ENCODE measurements at places on chromosomes 4 and X. TPM values are rescaled to one million over a fixed set of nuclear protein-coding genes. Genes with fewer than 3 reads are reported as not detected.
A peak's percentile ranks its signal among the peaks of the same experiment; 100 is the strongest.

PCDH19 gene
- 0.64 TPM for total RNA-seq

AWAT1 gene
- not detected for total RNA-seq

RNF175 gene
- not detected for total RNA-seq

PPARGC1A gene
- 2.4 TPM for total RNA-seq

MID1IP1 gene
- 37.5 TPM for total RNA-seq

RAB9B gene
- 0.74 TPM for total RNA-seq

ARHGAP6 gene
- 0.14 TPM for total RNA-seq

SSX5 gene
- not detected for total RNA-seq

RAB33A gene
- total RNA-seq, result not detected

USP26 gene
- not detected for total RNA-seq

RTL5 gene
- total RNA-seq, result 0.90 TPM

PCDH7 gene
- total RNA-seq, result 38.8 TPM

XAGE1A gene
- not detected for total RNA-seq

RPA4 gene
- not detected for total RNA-seq

UNC5C gene
- 9.1 TPM for total RNA-seq

NPY5R gene
- total RNA-seq, result not detected

SLC7A11 gene
- total RNA-seq, result 181 TPM

FGFBP2 gene
- total RNA-seq, result 0.27 TPM

GRCh38 chr4:137156054-137156453 is 376.2 kb downstream of the PCDH18 start:
- no peak for DNase-seq

- DNase-seq, result peak; percentile 63
These were observed 104.4 kb upstream of the RAB40AL start for GRCh38 chrX:102832661-102833060.

GRCh38 chr4:71133491-71133890 is 140.0 kb downstream of the DCK start:
- peak; percentile 23 for DNase-seq

- DNase-seq, result peak; percentile 52
These were observed 136.9 kb downstream of the ASMT start for GRCh38 chrX:1751781-1752180.

DNA sequence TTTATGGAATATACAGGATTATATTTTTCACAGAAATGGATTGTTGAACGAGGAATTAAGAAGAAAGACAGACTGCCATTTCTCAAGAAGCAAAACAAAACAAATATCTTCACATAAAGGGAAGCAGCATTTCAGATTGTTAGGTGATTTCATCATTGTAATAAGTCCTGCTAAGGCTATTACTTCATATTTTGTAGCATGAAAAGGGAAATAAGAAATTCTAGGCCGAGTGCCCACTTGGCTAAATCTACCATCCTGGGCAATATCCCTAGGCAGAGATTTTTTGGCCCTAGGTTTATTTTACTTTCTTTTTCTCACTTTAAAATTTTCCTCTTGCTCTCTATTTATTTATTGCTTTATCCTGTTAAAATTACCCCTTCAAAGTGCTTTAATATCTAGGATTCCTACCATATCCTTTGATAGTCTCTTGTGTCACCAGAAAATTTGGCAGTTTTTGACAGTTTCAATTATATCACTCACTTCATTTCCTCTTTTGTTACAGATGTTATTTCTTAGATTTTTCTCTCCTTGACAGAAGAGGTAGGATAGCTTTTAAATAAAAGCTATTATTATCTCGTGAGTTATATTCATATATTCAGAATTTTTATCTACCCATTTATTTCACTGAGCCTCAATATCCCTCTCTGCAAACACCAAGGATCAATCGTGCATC is 142.3 kb downstream of the PDGFC start:
- DNase-seq, result no peak

- DNase-seq, result no peak
These were observed 51.8 kb upstream of the ARX start for GRCh38 chrX:25067271-25068172.

- no peak for DNase-seq
These were observed 17.6 kb downstream of the GPR174 start for GRCh38 chrX:79162076-79162475.

GRCh38 chr4:157929486-157929885 is 243.3 kb downstream of the GASK1B start:
- DNase-seq, result no peak

DNA sequence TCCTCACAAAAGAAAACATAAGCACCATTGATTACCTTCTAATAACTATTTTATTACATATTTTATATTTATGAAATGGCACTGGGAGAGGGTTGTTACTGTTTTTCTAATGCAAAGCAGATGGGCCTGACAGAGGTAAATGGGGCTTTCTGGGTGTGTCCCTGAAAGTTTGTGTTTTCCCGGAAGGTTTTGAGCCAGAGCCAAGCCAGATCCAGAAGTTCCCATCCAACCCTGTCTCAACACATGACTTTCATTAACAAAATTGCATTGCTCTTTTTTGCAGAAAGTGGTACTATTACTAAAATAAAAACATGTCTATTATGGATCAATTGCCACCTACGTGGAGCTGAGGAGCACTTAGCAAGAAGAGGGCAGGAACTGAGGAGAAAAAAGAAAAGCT is 181.3 kb downstream of the RAB28 start:
- no peak for DNase-seq

GRCh38 chrX:46823481-46823880 is 13.4 kb upstream of the RP2 start:
- DNase-seq, result no peak

DNA sequence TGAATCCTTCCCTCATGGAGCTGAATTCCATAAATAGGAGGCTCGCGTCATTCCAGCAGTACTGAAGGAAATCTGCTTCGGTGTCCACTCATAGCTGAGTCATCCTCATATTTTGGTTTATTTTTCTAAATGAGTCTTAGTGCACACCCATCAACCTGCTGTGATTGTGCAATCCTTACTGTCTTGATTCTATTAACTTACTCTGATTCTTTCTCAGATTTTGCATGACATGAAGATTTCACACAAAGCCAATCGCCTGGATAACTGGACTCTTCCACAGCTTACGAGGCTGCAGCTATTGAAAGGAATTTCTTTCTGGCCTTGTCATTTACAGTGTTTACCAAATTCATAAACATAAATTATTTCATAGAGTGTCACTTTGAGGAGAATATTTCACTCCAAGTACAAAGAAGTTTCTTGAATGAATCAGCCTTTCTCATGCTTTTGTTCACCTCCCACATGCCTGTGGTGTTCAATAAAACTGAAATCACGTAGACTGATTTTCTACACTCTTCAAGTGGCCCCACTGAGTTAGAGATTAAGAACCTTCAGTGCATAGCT is 207.6 kb upstream of the SLITRK2 start:
- peak; percentile 54 for DNase-seq

DNA sequence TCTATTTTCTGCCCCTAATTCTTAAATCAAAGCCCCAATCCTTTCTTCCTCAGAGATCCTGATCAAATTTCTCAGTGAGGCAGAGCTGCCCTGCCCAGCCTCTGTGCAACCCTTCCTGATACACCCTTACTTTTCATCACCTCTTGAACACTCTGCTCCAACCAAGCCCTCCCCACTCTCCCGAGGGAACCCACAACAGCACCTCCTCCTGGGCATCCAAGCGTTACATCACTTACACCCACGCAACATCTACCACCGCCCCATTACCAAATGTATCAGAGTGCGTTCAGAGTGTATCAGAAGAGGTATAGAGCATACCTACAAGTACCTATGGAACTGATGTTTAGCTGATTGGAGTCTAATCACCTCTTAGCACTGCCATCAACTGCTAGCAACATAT is 186.5 kb downstream of the RAP1GDS1 start:
- no peak for DNase-seq

- DNase-seq, result no peak
These were observed 68.5 kb downstream of the UBA6 start for GRCh38 chr4:67632492-67632891.

DNA sequence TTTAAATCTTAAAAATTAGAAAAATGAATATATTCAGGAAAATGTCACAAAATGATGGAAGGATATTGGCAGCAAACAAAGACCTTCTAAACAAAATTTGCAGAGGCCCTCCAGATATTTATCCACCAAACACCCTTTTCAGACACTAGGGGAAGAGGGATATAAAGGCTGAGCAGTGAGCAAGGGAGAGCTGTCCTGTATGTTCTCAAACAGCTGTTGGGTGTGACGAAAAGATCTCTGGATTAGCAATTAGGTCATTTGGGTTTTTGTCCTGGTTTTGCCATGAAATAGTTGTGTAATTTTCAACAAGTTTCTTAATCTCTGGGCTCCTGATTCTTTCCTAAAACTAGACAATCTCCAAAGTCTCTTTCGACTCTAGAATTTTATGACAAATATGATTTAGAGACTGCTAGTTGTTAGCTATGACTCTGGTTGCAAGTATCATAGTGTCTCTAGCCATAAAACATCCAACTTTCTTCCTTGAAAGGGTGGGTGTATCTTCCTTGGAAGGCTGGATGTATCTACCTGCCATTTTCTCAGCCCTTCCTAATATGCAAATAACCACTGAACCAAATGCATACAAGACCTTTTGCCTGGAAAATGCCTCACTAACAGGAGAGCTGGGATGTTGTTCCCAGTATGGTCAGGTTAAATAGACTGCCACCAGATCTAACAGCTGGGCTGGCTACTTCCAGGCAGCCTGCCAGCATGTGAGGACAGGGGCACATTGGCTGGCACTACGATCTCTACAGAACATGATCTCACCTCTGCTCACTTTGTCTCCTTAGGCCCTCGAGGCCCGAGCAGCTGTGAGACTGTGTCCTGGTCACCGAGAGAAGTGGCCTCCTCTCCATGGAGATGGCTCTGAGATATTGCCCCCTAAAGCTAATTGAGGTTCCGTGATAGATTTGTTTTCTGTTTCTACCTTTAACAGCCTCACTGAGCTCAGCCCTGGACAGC is 225.5 kb upstream of the JADE1 start:
- DNase-seq, result peak; percentile 51

DNA sequence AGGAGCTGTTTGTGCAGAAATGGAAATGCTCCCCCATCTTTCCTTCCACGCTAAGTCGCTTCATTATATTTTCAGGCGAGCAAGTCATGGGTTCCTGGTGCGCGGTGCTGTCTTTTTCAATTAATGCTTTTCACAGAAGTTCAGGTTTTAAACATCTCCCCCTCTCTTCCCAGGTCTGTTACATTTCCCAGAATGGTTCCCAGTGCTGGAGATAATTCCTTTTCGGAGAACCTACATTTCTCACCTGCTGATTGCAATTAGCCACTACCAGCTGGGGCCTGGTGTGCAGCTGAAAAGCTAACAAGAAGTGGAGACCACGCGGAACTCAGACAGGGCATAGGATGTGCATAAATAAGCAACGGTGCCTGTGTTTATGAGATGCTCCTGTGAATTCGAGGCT is 217.8 kb downstream of the MID1IP1 start:
- no peak for DNase-seq

DNA sequence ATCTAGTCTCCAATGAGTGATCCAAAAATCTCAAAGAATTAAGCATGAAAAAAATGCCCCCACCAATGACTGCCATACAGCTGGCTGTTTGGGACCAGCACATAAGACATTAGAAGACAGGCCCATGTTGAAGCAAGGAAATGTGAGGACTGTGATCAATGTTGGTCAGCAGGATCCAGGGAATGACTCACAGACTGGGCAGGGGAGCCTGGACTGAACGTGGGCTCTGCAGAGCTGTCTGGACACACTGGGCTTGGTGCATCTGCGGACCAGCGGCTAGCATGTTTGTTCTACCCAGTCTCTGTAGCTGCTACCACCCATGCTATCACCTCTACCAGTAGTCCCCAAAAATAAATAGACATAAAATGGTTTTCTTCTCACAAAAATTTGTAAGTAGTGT is 108.6 kb downstream of the PALLD start:
- peak; percentile 24 for DNase-seq

DNA sequence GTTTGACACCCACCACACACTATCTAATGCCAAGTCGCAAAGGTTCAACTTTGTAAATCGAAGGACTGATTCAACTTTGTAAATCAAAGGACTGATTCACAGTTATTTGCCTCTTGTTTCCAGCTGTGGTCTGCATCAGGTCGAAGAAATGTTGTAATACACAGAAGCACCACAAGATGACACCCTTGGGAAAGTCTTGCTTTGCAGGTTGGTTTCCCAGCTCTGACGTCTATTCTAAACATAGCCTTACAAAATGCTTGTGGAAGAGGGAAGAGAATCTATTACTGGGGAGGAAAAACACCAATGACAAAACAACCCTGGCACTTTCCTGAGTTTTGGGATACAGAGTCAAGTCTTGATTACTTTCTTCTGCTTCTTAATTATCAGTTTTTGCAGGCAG is 35.3 kb downstream of the SUPT20HL1 start:
- peak; percentile 72 for DNase-seq

GRCh38 chr4:174173360-174173759 is 110.1 kb downstream of the FBXO8 start:
- DNase-seq, result no peak

- DNase-seq, result no peak
These were observed 113.0 kb downstream of the ARX start for GRCh38 chrX:24902806-24903205.

- no peak for DNase-seq
These were observed 336.8 kb upstream of the PPARGC1A start for GRCh38 chr4:24226667-24227066.

GRCh38 chr4:75831856-75832405 is 70.3 kb downstream of the PPEF2 start:
- DNase-seq, result no peak

DNA sequence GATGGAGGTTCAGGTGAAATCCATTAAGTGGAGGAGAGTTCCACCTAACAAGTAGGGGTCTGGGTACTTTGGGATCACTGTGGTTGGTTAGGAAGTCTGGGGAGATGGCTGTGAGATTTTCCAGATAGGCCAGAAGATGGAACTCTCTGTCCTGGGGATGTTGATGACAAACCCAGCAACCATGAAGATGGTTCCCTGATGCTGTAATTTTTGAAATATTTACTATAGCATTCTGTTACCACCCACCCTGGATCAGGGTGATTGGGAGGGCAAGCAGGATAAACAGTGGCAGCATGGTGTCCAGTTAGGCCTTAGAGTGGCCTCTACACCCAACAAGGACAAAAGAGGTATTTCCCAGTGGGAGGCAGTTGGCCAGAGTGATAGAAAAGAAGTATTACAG is 15.9 kb upstream of the NELFA start:
- DNase-seq, result no peak

GRCh38 chr4:17189401-17189720 is 290.9 kb upstream of the LDB2 start:
- no peak for DNase-seq

GRCh38 chrX:151713849-151714248 is 2.0 kb upstream of the FATE1 start:
- peak; percentile 41 for DNase-seq

GRCh38 chr4:98110929-98111328 is 32.3 kb downstream of the STPG2 start:
- DNase-seq, result no peak

DNA sequence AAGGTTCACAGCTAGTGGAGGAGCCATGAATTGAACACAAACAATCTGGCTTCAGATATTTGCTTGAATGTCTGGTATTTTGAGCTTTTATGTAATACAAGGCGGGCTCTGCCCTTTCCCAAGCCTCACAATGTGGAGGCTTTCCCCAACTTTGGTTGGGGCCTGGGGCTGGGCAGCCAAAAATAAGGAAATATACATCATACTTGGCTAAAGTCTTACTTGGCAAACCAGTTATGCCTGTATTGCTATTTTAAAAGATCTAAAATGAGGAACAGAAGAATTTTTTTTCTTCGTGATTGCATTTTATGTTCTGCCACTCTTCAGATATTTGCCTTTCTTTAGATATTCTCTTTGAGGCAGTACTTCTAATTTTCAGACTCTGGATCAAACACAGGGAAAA is 26.1 kb downstream of the ARFIP1 start:
- DNase-seq, result no peak
